ENCODE measurements at places on chromosomes 16 and 17. TPM values are rescaled to one million over a fixed set of nuclear protein-coding genes. Genes with fewer than 3 reads are reported as not detected.

GRCh38 chr17:530851-531250 lies 178.2 kb upstream of the RPH3AL start:
- DNase-seq, result no peak

- no peak for DNase-seq
Measured at GRCh38 chr17:330993-331701, 21.5 kb downstream of the RPH3AL start.

GRCh38 chr17:5553479-5553878 lies 30.8 kb downstream of the NLRP1 start:
- no peak for DNase-seq

DNA sequence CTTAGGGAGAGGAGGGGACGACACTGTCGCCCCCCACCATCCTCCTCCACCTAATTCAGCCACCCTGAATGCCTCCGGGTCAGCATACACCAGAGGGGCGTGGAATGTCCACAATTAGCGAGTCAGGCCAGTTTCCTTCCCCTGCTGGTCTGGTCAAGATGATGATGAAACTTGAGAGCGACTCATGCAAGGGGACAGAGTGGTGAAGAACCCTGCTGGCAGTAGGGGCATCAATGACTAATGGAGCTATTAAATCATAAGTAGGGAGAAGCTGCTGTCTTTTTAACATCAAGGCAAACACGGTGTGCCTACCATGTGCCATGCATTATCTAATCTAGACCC lies 7.2 kb downstream of the SPACA3 start:
- DNase-seq, result no peak

DNA sequence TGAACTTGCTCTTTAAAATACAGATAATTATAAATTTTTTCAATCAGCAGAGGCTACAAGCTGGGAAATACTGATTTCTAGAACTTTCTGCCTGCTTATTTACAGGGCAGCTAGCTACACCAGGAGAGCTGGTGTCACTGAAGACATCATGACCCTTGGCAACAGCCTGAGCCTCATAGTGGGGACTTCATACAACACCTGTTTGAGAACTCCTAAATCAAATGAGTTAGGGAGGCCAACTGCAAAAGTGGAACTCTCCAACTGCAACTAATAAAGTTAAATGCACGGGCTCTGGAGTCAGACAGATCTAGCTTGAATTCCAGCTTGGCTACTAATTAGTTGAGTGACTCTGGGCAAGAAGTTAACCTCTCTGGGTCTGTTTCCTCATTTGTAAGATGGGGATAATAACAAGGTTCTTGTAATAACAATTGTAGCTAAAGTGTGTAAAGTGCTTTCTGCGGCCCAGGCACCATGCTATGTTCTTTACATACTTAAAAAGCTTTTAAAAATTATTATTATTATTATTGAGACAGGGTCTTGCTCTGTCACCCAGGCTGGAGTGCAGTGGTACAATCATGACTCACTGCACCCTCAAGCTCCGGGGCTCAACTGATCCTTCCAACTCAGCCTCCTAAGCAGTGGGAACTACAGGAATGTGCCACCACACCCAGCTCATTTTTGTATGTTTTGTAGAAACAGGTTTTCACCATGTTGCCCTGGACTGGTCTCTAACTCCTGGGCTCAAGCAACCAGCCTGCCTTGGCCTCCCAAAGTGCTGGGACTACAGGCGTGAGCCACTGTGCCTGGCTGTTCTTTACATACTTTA lies 33.4 kb downstream of the VAC14 start:
- DNase-seq, result no peak

GRCh38 chr16:70250748-70251628 lies 752 bp downstream of the EXOSC6 start:
- DNase-seq, result peak; percentile 75

GRCh38 chr16:6133009-6133557 lies 1035.5 kb upstream of the EEF2KMT start:
- DNase-seq, result no peak

GRCh38 chr17:14559264-14560119 lies 258.6 kb downstream of the HS3ST3B1 start:
- DNase-seq, result no peak

GRCh38 chr17:35923609-35924114 lies 6.9 kb downstream of the RDM1 start:
- DNase-seq, result peak; percentile 13

DNA sequence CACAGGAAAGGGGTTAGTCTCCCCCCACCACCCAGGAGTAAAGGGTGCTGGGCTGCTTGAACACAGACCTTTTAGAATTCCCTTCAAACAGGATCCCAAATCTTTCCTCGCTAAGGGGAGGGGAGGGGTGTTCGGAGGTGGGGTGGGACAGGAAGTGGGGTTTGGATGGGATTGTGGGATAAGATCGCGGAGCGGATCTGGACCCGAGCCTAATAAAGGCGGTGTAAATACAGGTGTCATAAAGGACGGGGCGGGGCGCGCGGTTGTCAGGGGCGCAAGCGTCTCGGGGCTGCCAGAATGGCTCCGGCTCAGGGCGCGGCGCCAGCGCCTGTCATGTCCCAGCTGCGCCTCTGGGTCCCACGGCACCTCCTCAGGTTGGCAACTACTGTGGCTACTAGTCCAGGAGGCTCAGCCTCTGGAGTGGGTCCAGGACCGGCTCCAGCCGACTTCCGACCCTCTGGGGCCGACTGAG lies 59.8 kb upstream of the FBXO47 start:
- peak; percentile 91 for DNase-seq

GRCh38 chr17:2481760-2482159 lies 29.9 kb downstream of the METTL16 start:
- no peak for DNase-seq

DNA sequence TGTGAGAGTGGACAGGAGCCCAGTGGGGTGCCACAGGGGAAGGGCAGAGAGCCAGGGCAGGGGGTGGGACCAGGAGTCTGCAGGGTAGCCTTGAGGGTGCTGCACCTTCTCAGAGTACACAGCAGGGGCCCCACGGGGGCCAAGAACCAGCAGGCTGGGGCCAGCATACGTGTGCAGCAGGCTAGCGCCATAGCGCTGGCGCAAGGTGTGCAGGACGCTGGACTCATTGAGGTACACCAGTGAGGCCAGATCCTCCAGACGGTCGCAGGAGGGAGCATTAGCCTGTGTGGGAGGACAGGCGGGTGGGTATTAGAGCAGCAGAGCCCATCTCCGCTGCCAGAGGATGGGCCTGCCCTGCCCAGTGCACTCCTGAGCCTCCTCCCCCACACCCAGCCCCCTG lies 58.8 kb downstream of the MYO18A start:
- no peak for DNase-seq

DNA sequence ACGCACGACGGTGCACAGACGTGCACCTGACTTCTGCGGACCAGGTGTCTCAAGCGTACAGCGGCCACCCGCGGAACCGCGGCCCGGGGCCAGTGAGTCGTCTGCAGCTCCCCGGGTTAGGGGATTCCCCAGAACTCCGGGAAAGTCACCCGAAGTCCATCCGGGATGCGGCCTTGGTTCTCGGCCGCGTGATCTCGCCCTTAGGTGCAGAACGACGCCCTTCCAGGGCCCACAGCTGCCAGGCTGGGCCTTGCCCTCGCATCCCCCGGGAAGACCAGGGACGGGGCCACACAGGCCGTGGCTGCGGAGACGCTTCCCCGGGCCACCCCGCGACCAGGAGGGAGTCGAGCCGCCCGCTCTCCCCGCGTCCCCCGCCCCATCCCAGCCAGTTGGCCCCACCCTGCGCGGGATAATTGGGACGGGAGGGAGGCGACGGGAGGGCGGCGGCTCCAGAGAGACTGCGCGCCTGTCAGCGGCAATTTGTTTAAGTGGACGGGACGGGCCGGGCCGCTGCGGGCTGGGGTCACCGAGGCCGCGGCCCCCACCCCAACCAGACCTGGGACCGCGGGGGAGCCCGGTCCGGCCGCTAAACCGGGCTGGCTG lies 3.6 kb upstream of the TBX2 start:
- DNase-seq, result no peak

GRCh38 chr17:48148854-48149786 lies 41.6 kb downstream of the SNX11 start:
- DNase-seq, result no peak

- DNase-seq, result no peak
Measured at GRCh38 chr17:57880086-57880456, 30.2 kb upstream of the MRPS23 start.

DNA sequence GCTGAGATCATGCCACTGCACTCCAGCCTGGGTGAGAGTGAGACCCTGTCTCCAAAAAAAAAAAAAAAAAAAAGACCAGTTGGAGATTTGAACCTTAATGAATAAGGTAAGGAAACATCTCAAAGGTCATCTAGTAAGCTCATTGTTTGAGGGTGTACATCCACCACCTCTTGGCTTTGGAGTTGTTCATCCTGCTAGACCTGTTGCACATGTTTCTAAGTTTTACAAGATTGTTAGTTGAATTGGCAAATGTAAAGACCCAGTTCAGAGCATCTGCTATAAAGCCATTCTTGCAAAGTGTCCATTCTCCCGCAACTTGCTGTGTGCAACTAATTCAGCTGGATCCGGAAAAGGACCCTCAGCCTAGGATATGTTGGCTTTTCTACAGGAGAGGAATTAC lies 1.5 kb downstream of the PSMD7 start:
- DNase-seq, result no peak

DNA sequence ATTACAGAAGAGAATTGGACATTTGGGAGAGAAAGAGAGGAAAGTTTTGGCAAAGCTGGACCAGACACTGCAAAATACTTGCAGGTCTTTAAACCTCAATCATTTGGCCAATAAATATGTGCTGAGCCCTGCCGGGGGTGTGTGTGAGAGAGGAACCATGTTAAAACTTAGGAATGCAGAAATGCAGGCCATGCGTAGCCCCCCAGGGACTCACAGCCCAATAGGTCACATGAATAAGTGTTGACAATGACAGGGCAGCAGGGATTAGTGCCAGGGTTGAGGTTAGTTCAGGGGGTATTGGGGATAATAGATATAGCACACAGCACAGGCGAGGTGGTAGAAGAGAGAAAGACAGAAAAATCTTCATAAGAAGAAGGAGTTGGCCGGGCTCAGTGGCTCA lies 113.3 kb upstream of the ADAMTS18 start:
- DNase-seq, result no peak

DNA sequence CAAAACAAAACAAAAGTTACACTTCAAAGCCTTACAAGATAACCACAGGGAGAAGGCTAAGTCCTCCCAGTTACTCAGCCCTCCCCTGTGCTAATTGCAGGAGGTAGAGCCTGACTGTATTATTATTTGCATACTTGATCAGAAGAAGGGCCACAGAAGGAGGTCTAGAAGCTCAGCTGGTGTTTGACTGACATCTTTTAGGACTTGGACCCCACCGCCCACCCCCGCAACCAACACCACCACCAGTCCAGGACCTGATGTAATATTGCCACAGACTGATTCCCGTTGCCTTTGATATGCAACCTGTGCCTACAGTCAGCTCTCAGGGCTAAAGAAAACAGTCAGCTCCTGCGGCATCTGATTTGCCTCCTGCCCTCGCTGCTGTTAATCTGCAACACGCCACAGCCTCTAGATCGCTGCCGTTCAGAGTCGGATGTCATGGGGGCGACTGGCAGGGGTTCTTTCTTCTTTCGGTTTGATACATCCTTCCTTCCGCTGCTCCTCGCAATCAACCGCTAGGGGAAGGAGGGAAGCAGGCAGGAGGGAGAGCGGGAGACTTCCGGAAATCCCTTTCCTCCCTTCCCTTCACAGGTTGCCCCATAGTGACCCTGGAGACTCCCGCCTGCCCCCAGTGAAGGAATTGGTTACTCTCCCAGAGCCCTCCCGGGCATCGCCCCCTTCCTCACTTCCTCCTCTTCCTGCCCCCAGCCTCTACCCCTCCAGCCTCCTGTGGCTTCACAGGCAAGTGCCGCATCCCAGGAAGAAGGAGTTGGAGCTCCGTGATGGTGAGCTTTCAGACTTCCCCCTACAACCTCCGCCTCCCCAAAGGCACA lies 90.5 kb upstream of the SOX9 start:
- peak; percentile 19 for DNase-seq

GRCh38 chr16:8959921-8960787 lies 3.6 kb downstream of the USP7 start:
- no peak for DNase-seq

- no peak for DNase-seq
Measured at GRCh38 chr17:34246446-34246845, 8.6 kb upstream of the CCL2 start.

GRCh38 chr16:58375386-58375785 lies 16.9 kb upstream of the GINS3 start:
- DNase-seq, result no peak

DNA sequence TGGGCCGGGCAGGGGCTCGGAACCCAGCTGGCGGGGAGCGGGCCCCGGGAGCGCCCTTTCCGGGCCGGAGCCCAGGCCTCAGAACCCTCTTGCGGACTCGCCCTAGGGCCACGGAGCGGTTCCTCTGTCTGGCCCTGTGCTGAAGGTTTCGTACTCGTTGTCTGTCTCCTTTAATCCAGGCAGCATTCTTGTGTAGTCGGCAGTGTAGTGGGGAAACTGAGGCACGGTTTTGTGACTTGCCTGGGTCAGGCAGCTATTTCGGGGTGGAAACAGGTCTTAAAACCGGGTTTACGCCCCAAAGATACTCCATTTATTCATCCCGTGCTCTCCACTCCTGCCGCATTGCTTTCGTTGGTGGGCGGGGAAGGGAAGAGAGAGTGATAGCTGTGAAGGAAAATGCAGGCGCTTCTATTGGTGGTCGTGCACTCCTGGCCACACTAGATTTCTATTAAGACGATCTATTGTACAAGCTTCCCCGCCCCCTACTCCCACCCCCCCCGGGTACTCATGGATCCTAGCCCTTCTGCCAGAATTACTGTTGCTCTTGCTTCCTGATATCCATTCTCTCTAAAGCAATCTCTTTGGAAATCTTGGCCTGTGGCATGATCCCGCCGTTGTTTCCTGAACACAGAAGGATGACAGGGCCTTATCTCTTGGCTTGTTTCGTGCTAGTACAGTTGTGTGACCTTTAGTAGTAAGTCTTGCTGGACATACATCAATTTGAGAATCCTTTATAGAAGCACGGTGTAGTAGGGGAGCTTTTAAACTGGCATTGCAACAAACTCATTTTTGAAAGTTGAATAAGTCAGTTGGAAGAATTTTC lies 751 bp downstream of the DCAF7 start:
- no peak for DNase-seq

- no peak for DNase-seq
Measured at GRCh38 chr17:73838815-73839214, 194.6 kb upstream of the SDK2 start.

Gene PPP4C
- total RNA-seq, result 75.4 TPM

Gene DLG4
- total RNA-seq, result 7.7 TPM

Gene C16orf92
- not detected for total RNA-seq

Gene PHOSPHO1
- total RNA-seq, result not detected

Gene CHMP1A
- 78.3 TPM for total RNA-seq

Gene HSF5
- total RNA-seq, result 0.08 TPM

Gene CFAP97D1
- total RNA-seq, result not detected

Gene VAT1L
- total RNA-seq, result 0.36 TPM

Gene FOXN1
- total RNA-seq, result 65.0 TPM

Gene GID4
- 24.9 TPM for total RNA-seq

Gene TNS4
- total RNA-seq, result 413 TPM

Gene WFDC1
- total RNA-seq, result 0.91 TPM

Gene PMFBP1
- total RNA-seq, result 0.17 TPM

Data from lower leg skin (tissue), 4 donors.